ENCODE measurements at places on chromosomes 6 and 20.
A peak's percentile ranks its signal among the peaks of the same experiment; 100 is the strongest.

- DNase-seq: peak; percentile 88
Measured at GRCh38 chr20:11716239-11716944, 201.3 kb upstream of the BTBD3 start.

DNA sequence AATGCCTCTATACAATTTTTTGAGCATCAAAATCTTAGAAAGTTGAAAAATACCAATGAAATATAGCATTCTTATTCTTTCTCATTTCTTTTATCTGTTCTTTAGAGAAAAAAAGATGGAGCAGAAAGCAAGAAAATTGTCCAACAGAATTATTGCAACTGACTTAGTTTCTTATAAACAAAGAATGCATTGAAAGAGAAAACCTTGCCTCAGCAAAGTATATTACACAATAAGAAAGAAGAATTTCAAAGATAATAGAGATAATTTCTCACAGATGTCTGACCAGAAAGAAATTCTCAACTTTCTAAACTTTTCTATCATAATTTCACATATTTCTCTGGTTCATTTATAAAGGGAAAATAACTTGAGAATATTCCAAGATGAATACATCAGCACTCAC lies 47.0 kb upstream of the PRND start:
- no peak for DNase-seq

GRCh38 chr6:25608558-25609174 lies 43.3 kb upstream of the SCGN start:
- DNase-seq: peak; percentile 86

DNA sequence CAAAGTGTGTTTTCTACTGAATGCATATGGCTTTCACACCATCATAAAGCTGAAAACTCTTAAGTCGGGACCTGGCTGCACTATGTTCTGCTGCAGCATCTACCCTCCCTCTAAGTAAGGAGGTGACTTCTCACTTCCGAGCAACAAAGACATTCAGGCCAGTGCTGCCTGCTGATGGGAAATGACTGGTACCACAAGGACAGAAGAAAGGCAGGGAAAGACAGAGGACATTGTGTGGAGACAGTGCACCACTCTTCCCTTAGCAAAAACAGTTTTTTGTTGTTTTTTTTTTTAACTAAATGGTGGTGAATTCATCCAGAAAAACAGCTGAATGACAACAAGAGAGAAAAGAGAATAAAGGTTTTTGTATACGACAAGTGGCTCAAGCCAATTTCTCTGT lies 81.5 kb downstream of the MAP7 start:
- DNase-seq: no peak

GRCh38 chr6:37990762-37991525 lies 171.4 kb downstream of the ZFAND3 start:
- DNase-seq: no peak

- peak; percentile 41 for DNase-seq
Measured at GRCh38 chr20:10647471-10647870, 26.3 kb downstream of the JAG1 start.

- DNase-seq: no peak
Measured at GRCh38 chr6:4366635-4367395, 231.4 kb upstream of the ECI2 start.

- no peak for DNase-seq
Measured at GRCh38 chr6:123118811-123119210, 122.8 kb downstream of the CLVS2 start.

- peak; percentile 41 for DNase-seq
Measured at GRCh38 chr6:31792761-31793171, 2.8 kb downstream of the VARS1 start.

DNA sequence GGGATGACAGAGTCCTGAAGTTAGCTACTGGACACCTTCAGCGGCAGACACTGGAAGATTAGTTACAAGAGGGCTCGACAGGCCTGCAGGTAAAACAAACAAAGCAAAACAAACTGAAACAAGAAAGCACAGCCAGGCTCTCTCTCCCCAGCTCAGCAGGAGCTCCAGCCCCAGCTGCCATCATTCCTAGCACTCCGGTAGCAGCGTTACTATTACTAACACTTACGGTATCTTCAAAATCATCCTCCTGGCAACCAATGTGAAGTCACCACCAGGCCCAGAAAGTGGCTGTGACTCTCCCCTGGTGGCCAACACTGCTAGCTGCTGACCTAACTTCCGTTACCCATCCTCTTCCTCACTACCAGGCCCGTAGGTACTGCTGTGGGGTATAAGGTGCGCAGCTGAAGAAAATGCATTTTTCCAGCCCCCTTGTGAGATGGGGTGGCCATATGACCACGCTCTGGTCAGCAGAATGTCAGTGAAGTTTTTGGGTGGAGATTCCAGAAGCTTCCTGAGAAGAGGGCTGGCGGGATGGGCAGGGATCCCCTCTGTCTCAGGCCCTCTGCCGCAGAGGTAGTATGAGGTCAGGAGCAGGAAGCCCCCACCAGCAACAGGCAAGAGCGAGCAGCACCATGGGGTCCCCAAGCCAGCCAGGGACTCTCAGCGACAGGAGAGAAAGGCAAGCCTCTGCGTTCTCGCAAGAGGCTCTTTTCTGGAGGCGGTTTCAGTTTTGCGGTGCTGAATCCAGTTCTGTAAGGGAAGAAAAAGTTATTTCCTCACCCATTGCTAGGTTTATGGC lies 37.4 kb upstream of the TBXT start:
- DNase-seq: no peak

- peak; percentile 86 for DNase-seq
Measured at GRCh38 chr20:50575865-50576720, 65.9 kb downstream of the PTPN1 start.

GRCh38 chr20:7346562-7346961 lies 579.1 kb downstream of the BMP2 start:
- DNase-seq: no peak

GRCh38 chr6:146543211-146543939 lies at the start of gene RAB32:
TSS of gene RAB32 (plus strand) at chr6:146543833. CDS start at chr6:146543872, 39 bp downstream.
- peak; percentile 96 for DNase-seq

DNA sequence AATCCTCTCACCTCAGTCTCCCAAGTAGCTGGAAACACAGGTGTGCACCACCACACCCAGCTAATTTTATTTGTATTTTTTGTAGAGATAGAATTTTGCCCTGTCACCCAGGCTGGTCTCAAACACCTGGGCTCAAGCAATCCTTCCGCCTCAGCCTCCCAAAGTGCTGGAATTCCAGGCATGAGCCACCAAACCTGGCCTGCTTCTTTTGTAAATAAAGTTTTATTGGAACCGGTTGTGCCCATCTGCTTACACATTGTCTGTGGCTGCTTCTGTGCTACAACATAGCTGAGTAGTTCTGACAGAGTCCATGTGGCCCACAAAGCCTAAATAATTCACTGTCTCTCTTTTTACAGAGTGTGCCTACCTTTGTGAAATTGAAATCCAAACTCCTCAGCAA lies 109.7 kb upstream of the NRSN1 start:
- no peak for DNase-seq

DNA sequence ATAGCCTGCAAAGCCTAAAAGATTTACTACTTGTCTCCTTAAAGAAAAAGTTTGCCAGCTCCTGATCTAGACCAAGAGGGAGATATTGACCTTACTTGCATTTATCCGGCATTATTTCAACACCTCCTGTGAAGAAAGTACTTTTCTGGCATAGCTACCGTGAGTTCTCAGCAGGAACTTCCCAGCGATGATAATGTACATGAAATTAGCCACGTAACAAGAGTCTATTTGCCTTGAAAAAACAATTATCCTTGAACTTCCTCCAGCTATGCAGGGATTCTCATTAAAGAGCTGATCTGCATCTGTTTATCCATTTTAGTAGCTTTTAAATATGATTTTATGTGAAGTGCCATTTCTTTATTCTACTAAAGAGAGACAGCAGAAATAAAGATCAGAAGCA lies 41.7 kb downstream of the ALDH5A1 start:
- no peak for DNase-seq

DNA sequence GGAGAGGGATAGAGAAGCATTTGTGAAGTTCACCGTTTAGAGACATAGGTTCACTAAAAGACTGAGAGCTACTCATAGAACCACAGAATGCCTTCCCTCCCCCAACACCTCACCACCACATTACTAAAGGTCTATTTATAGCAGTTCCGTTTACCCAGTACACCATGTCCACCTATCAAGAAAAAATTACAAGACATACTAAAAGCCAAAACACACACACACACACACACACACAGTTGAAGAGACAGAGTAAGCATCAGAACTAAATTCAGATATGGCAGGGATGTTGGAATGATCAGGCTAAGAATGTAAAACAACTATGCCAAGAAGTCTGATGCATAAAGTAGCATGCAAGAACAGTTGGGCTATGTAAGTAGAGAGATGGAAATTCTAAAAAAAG lies 52.3 kb downstream of the SLC22A3 start:
- DNase-seq: no peak

DNA sequence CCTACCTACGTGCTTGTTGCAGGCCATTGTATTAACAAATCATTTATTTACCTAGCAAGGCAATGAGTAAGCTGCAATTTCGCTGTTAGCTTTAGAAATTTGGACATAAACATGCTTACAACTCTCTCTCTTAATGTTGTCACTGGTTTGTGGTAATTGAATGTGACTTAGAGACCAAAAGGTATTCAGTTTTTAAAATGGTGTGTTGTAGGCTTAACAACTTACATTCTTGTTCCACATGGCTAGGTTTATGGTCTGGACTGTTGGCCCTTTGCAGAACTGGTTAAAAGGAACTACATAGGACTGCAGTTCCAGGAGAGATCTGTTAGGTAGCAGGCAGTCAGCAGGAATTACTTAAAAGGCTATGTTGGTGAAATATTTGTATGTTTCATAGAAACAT lies 10.3 kb upstream of the CTAGE9 start:
- no peak for DNase-seq
